ENCODE measurements at places on chromosomes 11 and 22.

- DNase-seq, result no peak
These were observed 164.0 kb upstream of the SYT13 start for GRCh38 chr11:45450189-45450588.

GRCh38 chr11:61280883-61281580, 14.1 kb downstream of the VWCE start:
- no peak for DNase-seq

GRCh38 chr11:93929407-93929806, 79.0 kb upstream of the VSTM5 start:
- no peak for DNase-seq

GRCh38 chr22:31138126-31138525, 2.2 kb downstream of the PLA2G3 start:
- DNase-seq, result no peak

DNA sequence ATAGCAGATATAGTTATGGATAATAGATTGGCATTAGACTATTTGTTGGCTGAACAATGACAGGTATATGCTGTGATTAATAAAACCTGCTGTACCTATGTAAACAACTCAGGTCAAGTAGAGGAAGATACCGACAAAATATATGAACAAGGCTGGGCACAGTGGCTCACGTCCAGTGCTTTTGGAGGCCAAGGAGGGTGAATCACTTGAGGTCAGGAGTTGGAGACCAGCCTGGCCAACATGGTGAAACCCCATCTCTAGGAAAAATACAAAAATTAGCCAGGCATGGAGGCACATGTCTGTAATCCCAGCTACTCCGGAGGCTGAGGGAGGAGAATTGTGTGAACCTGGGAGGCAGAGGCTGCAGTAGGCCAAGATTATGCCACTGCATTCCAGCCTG, 14.0 kb upstream of the CHKA start:
- DNase-seq, result no peak

GRCh38 chr22:37051391-37052385, at the start of gene KCTD17:
TSS of gene KCTD17 (plus strand) at chr22:37051742. CDS start at chr22:37051761, 19 bp downstream.
- peak; percentile 72 for DNase-seq

DNA sequence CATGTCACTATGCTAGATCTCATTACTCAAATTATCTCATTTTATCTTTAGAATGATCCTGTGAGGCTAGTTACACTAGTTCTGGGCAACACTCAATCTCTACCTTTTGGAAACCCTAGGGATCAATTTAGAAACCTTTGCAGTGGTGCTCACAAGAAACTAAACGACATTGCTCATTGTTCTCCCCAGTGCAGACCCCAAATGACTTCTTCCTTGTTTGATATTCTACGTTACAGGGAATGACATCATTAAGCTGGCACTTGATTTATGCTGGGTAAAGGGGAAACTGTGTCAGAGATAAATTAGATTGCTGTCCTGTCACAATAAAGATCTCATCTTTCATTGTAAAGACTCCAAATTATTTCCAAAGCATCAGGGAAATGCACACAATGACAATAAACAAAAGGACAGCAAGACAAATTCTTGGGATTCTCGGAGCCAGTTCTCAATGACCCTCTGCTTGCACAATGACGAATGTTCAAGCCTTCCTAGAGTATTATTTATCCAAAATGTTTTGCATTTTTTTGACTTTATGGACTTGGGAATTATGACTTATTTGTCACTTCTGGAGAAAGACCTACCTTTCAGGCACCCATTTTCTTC, 1121.8 kb upstream of the TENM4 start:
- no peak for DNase-seq

DNA sequence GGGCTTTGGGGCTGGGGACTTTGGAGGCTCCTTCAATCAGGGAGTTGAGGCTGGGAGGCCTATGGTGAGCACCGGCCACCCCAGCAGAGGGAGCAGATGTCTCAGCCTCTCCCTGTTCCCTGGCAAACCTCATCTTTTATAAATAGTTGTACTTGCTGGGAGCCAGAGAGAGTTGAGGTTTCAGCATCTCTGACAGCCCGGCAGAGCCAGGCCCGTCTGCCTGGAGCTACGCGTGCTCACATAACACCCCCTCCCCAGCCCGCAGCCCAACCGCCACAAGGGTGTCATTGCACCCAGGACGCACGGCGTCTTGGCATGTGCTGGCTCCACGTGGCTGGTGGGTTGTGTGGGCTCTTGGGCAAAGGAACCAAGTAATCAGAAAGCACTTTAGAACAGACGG, 127.1 kb downstream of the CHST1 start:
- no peak for DNase-seq

DNA sequence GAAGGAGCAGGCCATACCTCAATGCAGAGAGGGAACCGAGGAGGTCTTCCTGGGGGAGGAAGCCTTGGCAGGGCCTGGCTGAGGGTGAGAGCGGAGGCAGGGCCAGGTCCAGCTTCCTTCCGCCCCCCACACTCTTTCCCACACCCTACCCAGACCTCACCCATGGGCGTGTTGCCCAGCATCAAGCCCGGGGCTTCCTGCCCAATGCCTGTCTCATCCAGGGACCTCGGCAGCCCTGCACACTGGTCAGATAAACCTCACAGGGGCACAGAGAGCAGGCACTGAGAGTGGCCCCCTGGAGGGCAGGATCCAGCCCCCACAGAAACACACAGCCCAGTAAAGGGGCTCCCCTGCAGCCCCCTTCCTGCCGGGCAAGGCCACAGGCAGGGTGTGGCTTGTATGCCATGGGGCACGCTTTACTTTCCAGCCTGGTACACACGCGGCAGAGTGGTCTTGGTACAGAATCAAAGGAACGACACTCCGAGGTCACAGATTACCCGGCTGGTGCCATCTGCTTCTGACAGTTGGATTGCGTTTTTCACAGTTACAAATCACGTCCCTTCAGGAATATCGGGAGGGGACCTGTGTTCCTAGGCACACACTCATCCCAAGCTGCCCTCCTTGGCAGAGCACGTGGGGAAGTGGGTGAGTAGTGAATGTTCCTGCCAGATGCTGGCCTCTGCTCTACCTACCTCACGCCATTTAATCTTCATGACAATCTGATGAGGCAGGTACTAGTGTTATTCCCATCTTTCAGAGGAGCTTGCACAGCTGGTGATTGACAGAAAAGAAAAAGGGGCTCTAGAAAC, 20.0 kb upstream of the CD5 start:
- no peak for DNase-seq
